ENCODE measurements at places on chromosomes 13 and 19.

DNA sequence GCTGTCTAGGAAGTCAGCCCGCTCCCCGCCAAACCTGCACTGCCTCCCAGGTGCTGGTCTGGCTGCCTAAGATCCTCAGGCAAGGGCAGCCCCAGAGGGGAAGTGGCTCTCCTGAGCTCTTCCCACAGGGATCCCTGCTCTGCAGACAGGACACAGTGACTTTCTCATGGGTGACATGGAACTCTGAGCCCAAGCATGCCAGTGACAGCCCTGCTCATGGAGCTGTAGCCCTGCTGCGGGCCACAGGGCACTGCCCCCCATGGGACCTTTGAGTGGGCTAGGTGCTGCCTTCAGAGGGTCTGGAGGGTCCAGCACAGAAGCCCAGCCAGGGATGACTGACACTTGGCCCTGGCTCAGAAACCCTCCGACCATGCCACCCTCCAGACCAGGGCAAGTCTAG is 109.1 kb downstream of the TUBA3C start:
- no peak for DNase-seq

GRCh38 chr19:18046059-18046718 is 38.2 kb downstream of the ARRDC2 start:
- DNase-seq: no peak

- no peak for DNase-seq
These were observed 33.0 kb downstream of the DLEU7 start for GRCh38 chr13:50810468-50810867.

DNA sequence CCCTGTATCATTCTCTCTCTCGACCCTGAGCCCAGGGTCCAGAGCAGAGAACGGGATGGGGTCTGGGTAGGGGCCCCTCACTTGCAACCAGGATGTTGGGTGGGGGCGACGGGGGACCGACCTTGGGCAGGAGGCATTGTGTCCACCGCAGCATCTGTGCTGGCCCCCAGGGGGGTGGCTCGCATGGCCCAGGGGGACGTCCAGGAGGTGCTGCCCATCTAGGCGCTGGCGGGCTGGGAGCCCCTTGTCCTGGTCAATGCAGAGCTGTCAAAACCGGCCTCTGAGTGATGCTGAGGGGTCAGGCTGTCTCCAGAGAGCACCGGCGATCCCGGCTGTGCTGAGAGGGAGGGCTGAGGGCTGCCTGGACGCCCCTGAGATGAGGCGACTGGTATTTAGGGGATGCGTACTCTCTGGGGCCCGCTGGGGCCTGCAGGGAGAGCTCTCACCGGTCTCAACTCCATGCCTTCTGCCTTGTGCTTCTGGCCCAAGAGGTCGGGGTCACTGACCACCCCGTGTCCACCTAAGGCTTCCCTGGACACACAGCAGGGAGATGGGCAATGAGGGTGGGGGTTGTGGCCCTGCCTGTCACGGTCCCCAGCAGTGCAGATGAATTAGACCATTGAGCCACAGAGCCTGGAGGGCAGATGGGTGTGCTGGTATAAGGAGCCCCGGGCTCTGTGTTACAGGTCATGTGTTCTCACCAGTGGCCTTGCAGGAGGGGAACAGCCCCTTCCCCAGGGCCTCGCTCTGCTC is 8.6 kb downstream of the RPS9 start:
- DNase-seq: no peak

- no peak for DNase-seq
These were observed 471.5 kb downstream of the TSHZ3 start for GRCh38 chr19:30877661-30878113.

GRCh38 chr19:4361152-4362046 is 18.0 kb downstream of the MPND start:
- no peak for DNase-seq

GRCh38 chr13:33711436-33711835 is 106.5 kb upstream of the RFC3 start:
- no peak for DNase-seq

DNA sequence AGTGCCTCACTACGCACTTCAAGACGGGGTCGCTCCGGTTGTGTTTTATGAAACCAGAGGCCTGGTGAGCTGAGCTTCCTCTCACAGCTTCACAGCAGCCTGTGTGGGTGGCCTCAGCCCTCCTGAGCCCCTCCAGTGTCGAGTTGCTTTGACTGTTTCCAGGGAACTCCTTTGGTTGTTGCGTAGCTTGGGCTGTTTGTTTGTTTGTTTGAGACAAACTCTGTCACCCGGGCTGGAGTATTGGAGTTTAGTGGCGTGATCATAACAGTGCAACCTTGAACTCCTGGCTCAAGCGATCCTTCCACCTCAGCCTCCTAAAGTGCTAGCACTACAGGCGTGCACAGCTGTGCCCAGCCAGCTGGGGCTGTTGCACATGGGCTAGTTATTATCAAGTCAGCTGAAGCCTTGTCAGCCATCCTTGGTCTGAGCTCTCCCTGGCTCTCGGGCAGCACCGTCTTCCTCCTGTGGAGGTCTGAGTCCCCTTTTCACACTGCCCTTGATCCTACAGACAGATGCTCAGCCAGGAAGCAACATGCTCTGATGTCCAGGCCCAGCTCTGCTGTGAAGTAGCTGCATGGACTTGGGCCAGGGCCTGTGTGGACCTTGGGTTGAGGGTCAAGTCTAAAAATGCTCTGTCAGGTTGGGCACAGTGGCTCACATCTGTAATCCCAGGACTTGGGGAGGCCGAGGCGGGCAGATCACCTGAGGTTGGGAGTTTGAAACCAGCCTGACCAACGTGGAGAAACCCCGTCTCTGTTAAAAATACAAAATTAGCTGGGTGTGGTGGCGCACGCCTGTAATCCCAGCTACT is 10.2 kb downstream of the DOT1L start:
- no peak for DNase-seq

DNA sequence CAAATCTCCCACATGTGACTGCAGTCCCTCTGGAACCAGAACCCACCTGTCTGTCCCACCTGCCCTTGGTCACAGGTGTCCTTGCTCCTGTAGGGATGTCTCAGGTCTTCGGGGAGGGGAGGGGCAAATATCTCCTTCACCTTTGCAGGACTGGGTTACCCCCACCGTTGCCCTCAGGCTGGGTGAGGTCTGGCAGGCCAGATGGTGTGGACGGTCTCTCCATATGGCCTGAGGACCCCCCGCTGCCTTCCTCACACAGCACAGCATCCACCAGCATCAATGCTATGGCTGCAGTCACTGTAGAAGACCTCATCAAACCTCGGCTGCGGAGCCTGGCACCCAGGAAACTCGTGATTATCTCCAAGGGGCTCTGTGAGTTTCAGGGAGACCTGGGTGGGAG is 10.0 kb downstream of the SLC5A5 start:
- DNase-seq: no peak

DNA sequence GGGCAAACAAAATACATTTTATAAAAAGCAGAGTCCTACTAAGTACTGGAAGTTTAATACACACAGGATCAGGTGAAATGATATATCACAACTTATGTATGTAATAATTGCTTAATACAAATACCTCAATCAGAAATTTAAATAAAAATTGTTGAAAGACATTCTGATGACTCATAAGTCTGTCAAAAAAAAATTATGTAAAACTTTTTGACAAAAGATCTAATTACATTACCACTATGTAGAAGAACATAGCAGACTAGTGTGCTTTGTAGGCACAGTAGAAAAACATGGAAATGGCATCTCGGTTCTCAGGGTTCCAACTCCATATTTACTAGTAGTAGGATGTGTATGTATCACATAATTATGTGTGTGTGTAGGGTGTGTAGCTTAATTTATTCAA is 156.2 kb downstream of the DNAJC3 start:
- no peak for DNase-seq

GRCh38 chr19:41883821-41884733 is 1.1 kb downstream of the ARHGEF1 start:
- peak; percentile 96 for DNase-seq

- no peak for DNase-seq
These were observed 148.7 kb upstream of the EDNRB start for GRCh38 chr13:78067290-78067689.

DNA sequence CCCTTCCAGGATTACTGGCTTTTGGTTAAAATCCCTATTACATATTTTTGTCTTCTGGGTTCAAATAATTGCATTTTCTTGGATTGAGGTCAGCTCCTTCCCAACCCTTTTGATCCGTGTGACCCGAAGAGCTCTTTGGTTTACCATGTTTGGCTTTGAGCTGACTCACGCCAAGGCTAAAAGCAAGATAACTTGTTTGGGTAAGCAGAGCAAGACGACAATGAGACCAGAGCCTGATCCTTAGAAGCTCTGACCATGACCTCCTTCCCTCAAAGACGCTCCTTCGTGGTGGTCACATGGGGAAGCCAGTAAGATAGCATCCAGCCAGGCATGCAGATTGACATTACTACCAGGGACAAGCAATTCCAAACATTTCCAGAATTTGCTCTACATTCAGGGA is 153.8 kb downstream of the DCT start:
- no peak for DNase-seq

DNA sequence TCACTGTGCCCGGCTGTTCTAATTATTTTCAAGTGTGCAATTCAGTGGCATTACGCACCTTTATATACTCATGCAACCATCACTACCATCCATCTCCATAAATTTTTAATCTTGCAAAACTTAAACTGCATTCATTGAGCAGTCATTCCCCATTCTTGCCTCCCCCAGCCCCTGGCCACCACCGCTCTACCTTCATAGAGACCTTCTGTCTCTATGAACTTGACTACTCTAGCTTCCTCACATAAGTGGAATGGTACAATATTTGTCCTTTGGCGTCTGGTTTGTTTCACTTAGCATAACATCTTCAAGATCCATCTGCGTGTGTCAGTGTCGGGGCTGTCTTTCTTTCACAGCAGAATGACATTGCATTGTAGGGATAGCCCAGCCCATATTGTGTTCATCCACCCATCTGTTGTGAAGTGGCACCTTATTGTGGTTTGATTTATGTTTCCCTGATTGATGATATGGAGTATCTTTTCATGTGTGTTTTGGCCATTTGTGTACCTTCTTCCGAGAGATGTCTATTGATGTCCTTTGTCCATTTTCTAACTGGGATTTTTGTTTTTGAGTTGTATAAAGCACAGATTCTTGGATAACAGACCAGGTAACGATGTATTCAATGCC is 64.8 kb upstream of the FLT1 start:
- no peak for DNase-seq

- DNase-seq: no peak
These were observed 257.5 kb downstream of the PCDH9 start for GRCh38 chr13:66972659-66973058.

DNA sequence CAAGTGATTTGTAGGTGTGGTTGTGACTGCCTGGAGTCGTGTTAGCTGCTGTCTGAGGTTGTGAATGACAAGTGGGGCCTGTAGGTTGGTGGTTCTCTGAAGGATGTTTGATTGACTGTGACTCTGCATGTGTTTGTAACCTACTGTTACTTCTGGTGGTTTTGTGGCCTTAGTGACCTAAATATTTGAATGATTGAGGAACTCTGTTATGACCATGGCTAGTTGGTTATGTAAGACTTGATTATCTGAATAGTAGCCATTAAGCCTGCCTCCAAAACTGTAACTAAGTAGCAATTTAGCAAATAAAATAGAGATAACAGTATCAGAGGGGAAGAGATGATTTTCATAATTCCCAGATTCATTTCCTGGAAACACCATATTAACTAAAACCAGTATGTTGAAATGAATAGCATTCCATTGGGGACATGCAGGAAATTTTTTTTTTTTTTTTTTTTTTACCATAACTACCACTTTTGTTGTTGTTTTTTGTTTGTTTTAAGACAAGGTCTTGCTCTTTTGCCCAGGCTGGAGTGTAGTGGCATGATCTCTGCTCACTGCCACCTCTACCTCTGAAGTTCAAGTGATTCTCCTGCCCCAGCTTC is 865 bp downstream of the ZNF382 start:
- no peak for DNase-seq

GRCh38 chr19:12126707-12127106 is 13.4 kb downstream of the ZNF20 start:
- DNase-seq: no peak

GRCh38 chr19:42455621-42456081 is 12.9 kb upstream of the CXCL17 start:
- DNase-seq: no peak

- no peak for DNase-seq
These were observed 463 bp upstream of the TSC22D1 start for GRCh38 chr13:44576351-44577235.

DNA sequence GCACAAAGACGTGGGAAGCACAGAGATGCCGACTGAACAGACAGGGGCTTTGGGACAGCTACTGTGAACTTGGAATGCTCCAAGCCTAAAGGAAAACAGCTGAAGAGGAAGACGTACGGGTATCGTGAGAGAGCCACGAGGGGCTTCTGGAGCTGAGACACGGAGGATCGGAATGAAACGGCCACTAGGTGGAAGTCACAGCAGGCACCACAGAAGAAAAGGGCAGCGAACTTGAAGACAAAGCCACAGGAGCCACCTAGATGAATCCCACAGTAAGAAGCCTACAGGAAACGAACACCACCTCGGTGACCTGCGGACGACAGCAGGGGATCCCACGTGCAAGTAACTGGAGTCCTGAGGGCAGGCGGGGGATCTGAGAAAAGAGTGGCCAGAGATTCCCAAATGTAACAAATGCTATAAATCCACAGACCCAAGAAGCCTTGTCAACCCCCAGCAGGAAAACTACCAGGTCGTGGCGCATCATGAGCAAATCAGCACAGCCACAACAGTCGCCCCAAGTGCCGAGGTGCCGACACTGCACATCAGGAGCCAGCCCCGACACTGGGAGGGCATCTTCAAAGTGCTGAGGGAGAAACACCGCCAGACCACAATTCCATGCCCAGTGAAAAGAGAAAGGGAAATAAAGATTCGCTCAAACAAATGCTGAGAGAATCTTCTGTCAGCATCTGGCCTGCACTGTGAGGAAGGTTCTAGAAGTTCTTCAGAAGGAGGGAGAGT is 39.3 kb upstream of the ISYNA1 start:
- DNase-seq: no peak

GRCh38 chr19:18603958-18604819 is 2.4 kb downstream of the CRLF1 start:
- no peak for DNase-seq

- peak; percentile 77 for DNase-seq
These were observed 516.2 kb downstream of the MYO16 start for GRCh38 chr13:109145631-109146030.

GRCh38 chr13:114062754-114063153 is 69.7 kb downstream of the RASA3 start:
- no peak for DNase-seq

- no peak for DNase-seq
These were observed 581 bp downstream of the RCBTB1 start for GRCh38 chr13:49584771-49585182.

- DNase-seq: no peak
These were observed 107.3 kb downstream of the GADD45B start for GRCh38 chr19:2582984-2583956.

GRCh38 chr19:35344511-35345031 is 3.1 kb upstream of the FFAR1 start:
- no peak for DNase-seq

Measured in SHP77 (cell line).